ENCODE measurements at places on chromosomes 13 and 19. TPM values are rescaled to one million over a fixed set of nuclear protein-coding genes. Genes with fewer than 3 reads are reported as not detected.

DNA sequence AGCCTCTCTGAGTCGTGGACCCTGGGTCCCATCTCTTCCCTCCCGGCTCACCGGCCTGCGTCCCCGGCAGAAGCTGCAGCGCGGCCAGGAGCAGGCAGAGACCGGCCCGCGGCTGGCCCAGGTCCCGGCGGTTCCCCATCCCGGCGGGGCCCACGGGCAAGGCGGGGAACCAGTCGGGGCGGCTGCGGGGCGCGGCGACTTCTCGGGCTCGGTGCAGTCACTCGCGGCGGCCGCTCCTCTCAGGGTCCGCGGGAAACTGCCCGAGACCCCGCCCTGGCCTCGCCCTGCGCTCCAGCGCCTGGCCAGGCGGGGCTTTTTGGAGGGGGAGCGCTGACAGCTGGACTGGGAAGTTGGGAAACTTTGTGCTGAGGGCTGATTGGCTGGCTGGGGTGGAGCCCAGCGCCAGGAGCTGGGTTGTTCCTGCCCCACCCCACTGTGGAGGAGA lies at the start of gene COL5A3:
Gene COL5A3 (minus strand): TSS at position 258 of the 445 bp plus-strand sequence. CDS start 119 bp downstream, at position 139.
- DNase-seq: no peak

DNA sequence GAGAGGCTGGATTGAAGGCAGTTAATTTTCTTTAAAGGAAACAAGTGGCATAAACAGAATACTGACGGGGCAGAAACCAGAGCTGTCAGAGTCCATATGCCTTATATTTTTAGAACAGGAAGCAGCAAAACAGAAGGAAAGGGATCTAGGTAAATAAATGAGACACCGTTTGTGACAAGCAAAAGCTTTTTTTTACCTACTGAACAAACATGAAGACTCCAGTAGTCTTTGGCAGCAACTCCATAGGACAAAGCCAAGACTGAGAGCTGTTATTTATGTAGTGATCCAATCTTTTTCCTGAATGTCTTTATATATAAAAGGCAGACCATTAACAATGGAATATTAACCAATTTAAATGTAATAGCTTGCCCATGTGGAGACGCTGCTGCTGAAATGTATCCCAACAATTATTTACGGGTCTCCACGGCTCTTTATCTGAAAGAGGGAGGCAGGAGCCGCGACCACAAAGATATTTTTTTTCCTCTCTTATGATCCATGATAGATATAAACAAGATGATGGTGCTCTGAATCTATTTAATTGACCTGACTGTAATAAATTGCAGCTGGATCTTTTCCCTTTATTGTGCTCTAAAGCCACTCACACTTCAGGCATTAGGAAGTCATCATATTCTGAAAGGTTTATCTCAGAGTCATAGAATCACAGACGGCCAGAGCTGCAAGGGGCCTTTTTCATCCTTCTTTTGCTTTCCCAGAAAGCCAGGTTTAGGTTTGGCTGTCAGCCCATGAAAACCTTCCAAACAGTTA lies 687.8 kb downstream of the EFNB2 start:
- DNase-seq: no peak

DNA sequence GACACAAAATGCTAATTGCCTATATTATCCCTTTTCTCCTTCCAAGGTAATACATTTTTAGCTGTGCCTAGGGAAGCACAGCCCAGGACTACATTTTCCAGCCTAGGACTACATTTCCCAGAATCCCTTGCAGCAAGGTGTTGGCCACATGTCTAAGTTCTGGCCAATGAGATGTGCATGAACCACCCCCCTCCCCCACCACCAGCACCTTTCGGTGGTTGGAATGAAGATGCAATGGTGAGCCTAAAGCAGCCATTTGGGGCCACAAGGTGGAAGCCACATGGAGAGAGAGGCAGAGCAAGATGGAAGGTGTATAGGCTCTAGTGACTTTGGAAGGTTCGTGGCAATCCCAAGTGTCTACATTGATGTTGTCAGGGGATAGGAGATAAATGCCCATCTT lies 16.2 kb downstream of the UNC13A start:
- no peak for DNase-seq

GRCh38 chr13:97027162-97027554 lies 32.9 kb upstream of the OXGR1 start:
- no peak for DNase-seq

DNA sequence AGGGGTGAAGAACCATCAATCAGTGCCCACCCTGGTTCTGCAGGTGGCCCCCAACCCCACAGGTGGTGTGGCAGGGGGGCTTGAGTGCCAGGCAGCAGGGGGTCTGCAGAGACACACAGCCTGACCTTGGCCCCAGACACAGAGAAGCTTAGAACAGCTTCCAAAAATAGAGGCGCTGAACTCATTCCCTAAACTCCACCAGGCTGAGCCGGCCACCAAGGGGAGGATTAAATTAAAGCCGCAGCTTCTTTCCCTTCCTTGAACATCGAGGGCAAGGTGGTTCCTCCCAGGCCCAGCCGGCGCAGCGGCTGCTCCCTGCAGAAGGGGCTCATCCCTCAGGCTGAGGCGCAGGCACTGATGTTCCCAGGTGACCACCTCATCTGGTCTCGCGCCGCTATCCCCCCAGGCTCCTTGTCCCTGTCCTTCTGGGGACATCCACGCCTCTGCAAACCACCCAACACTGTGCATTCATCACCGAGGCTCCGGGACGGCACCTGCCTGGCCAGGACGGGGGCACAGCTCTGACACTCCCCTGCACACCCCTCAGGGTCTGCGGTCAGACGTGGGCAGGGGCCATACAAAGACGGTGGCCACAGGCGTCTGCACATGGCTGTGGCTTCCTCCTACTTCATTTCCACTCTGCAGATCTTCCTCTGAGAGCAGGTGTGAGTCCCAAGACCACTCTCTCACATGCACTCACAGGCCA lies 30.9 kb downstream of the LAMP1 start:
- DNase-seq: no peak

- DNase-seq: no peak
Measured at GRCh38 chr19:37778613-37779126, 716 bp downstream of the ZNF573 start.

DNA sequence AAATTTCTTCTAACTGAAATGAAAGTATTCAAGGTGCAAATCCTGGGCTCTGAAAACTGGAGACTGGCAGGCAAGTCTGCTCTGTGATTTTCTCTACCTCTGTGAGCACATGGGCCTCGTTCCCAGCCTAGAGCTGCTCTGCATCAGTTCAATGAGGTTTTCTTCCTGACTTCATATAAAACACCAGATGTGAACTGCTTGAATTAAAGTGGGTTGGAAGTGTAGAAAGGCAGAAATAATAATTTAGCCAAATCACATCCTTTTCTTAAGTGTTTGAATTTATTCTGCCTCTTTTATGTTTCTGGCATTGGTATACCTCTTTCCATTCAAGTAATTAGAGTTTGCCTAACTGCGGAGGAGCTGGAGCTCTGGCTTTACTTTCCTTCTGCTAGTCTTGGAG lies 540.8 kb downstream of the OLFM4 start:
- DNase-seq: no peak

GRCh38 chr19:46218160-46218559 lies 11.4 kb upstream of the IGFL1 start:
- DNase-seq: no peak

- DNase-seq: no peak
Measured at GRCh38 chr13:30757026-30757742, 21.8 kb downstream of the ALOX5AP start.

GRCh38 chr13:112194579-112194978 lies 127.6 kb downstream of the SOX1 start:
- DNase-seq: no peak

DNA sequence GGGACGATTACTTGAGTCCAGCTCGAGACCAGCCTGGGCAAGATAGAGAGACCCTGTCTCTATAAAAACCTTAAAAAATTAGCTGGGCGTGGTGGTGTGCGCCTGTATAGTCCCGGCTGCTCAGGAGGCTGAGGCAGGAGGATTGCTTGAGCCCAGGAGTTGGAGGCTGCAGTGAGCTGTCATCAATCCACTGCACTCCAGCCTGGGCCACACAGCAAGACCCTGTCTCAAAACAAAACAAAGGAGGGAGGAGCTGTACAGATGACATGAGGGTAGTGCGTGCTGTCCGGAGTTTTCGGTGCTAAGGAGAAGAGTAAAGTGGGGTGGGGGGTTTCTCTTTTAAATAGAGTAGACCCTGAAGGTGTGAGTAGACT lies 22.6 kb downstream of the HDGFL2 start:
- no peak for DNase-seq

GRCh38 chr13:34507630-34508029 lies 434.4 kb upstream of the NBEA start:
- DNase-seq: no peak

SPRYD7 gene
- total RNA-seq: 1.7 TPM

MCEMP1 gene
- not detected for total RNA-seq

PODNL1 gene
- 12.9 TPM for total RNA-seq
